ENCODE measurements at places on chromosomes 12 and 14. TPM values are rescaled to one million over a fixed set of nuclear protein-coding genes. Genes with fewer than 3 reads are reported as not detected.

DNA sequence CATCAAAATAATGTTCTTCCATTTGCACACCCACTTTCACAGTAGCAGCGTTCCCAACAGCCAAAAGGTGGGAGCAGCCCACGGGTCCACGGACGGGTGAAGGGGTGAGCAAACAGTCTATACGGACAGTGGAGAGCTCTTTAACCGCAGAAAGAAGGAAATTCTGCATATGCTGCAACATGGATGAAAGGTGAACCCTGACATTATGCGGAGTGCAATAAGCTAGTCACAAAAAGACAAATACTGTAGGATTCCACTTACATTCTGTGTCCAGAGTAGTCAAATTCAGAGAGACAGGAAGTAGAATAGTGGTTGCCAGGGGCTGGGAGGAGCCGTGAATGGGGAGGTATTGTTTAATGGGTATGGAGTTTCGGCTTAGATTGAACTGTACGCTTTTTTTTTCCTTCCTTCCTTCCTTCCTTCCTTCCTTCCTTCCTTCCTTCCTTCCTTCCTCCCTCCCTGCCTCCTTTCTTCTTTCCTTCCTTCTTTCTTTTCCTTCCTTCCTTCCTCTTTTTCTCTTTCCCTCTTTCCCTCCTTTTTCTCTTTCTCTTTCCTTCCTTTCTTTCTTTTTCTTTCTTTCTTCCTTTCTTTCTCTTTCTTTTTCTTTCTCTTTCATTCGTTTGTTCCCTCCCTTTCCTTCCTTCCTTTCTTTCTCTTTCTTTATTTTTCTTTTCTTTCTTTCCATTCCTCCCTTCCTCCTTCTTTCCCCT, 15.8 kb upstream of the ANKRD9 start:
- peak; percentile 74 for DNase-seq

GRCh38 chr14:65071544-65071943, 30.8 kb downstream of the MAX start:
- DNase-seq: no peak

DNA sequence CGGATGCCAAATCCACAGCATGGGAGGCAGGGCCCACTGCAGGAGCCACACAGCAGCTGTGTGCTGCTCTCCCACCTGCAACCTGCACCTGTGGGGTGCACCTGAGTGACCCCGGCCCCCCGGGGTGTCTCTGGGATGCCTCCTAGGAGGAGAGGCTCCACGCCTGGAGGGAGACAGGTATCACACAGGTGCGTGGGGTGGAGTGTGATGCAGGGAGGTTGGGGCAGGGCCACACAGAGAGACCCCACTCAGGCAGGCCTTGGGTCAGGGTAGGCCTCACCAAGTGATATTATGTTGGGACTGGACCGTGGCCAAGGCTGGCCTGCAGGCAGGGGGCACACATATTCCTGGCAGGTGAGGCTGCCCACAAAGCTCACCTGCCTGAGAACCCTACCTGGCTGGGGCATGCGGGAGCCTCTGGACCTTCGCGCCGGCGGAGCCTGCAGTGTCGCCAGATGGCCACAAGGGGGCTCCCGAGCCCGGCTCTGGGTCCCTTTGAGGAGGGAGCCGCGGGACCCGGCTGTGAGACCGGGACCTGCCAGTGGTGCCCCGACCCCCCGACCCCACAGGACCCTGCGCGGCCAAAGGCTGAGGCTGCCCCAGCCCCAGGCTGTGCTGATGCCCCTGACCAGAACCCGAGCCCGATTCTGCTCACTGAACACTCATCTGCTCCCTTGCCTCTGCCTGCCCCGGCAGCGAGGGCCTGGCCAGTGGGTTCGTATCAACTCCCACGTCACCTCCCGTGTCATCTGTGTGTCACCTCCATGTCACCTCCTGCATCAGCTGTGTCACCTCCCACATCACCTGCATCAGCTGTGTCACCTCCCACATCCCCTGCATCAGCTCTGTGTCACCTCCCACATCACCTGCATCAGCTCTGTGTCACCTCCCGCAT, 11.4 kb downstream of the TMEM121 start:
- DNase-seq: no peak

GRCh38 chr12:80187660-80188090, 88.3 kb downstream of the OTOGL start:
- DNase-seq: peak; percentile 55

GRCh38 chr12:76206677-76207072, 122.2 kb upstream of the NAP1L1 start:
- no peak for DNase-seq

DNA sequence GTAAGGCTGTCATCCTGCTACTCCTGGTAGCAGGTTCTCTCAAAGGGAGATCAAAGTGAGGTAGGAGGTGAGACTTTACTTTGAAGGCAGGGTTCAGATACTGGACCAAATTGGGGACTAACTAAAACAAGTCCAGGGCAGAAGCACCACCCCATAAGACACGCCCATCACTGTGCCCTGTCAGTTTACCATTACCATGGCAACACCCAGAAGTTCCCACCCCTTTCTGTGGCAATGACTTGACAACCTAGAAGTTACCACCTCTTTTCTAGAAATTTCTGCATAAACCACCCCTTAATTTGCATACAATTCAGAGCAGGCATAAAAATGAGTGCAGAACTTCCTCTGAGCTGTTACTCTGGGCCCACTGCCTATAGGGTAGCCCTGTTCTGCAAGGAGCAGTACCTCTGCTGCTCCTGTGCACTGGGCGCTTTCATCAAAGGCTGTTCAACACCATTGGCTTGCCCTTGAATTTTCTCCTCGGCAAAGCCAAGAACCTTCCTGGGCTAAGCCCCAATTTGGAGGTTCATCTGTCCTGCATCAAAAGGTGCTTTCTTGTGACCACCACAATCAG, 64.8 kb upstream of the MAX start:
- DNase-seq: no peak

DNA sequence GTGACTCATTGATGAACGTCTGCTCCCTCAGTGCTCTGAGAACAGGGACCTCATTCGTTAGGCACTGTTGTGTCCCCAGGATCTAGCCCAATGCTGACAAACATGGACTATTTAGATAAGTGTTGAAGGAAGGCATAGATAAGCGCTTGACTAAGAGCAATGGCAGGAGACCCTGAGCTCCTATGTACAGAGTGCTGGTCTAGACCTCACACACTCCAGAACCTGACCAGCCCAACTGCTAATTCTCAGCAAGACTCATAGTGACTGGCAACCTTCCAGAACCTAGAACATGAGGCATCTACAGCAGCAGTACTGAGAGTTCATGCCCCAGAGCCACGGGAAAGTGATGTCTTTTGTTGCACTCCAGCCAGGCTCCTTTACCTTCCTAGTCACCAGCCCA, 69.2 kb downstream of the CRACR2A start:
- DNase-seq: peak; percentile 23

GRCh38 chr14:100410056-100410565, 87.0 kb downstream of the SLC25A47 start:
- DNase-seq: peak; percentile 67

DNA sequence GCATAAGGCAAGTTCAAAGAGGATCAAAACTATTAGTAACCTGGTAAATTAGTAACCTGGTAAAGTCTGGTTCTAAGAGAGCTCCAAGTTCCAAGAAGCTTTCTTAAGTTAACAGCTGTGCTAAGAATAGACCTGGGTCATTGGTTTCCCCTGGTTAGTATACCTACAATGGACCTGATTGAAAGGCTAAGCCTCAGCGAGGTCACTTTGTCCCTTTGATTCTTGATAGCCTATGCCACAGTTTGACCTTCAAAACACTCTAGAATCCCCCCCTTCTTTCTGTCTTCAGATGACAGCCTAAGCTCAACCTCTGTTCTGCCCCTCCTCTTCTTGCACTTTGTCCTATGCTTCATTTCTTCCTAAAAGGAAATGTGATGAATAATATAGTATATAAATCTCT, 53.0 kb downstream of the LLPH start:
- no peak for DNase-seq

DNA sequence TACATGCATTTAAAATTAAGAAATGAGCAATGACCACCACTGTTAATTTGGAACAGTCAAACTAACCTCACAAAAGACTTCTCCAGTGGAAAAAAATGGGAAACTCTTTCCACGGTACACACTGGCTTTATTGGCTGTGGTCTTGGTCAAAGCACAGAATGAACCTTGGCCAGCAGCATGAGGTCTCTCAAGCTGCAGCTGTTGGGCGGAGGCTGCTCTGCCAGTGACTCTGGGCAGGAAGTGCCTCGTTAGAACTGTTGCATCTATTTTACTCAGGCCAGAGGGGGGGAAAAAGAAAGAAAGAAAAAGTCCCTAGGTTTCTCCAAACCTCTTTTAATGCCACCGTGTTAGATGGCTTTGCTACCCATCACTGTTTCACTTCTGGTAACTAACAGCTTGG, 279.8 kb upstream of the DIO2 start:
- peak; percentile 51 for DNase-seq

DNA sequence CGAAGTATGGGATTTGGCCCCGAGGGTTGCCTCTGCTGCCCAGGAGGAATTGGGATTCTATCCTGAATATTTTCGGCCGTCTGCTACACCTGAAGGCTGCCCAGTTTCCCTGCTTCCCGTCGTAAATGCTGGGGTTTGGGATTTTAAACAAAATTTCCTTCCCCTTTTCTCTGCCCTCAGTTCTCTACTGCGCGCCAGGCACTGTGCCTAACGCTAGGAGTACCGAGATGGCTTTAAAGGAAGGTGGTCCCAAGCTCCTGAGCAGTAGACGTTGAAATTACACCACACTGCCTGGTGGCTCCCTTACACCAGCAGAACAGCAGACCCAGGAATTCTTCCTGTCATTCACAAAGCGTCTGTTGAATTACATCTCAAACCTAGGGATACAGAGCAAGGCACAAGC, 566 bp upstream of the PRDM4 start:
- no peak for DNase-seq

DNA sequence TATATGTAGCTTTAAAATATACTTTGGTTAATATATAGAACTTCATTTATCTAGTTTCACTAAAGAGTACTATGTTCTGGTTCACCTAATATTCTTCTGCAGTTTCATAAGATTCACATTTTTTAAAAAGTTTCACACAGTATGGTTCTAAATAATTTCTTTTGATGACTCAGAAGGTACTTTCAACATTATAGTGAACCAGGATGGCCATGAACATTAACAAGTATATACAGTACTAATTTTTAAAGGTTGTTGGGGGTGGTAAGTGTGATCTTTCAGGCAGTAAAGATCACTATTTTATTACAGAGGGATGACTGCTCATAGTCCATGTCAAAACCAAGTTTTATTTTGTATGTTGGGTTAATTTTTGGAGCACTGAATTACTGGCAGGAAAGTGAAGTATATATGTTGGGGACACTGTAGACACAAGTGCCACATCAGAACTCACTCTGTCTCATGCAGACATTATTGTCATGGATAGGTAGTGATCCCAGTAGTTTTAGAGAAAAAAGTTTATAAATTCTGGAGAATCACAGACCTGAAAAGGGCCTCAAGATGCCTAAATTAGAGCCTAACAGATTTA, 60.0 kb downstream of the DCAF5 start:
- DNase-seq: peak; percentile 34

DNA sequence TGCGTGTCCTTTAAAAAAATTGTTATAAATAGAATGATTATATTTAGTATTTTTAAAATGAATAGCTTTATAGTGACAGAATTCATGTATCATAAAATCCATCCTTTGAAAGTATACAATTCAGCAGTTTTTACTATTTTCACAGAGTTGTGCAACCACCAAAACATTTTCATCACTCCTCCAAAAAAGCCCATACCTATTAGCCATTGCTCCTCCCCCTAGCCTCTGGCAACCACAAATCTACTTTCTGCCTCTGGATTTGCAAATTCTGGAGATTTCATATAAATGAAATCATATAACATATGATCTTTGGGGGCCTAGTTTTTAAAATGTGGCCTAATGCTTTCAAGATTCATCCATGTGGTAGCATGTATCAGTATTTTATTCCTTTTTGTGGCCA, 117.9 kb upstream of the MED13L start:
- DNase-seq: no peak

GRCh38 chr14:61280526-61281185, 482 bp downstream of the TMEM30B start:
- DNase-seq: peak; percentile 10

GRCh38 chr12:26195641-26196420, 458 bp downstream of the SSPN start:
- peak; percentile 37 for DNase-seq

- no peak for DNase-seq
These were observed 93.8 kb downstream of the TRAFD1 start for GRCh38 chr12:112219195-112219594.

GRCh38 chr12:3622822-3623690, 129.9 kb downstream of the CRACR2A start:
- DNase-seq: no peak

The TROAP gene
- 11.3 TPM for total RNA-seq

The CFAP251 gene
- total RNA-seq: 6.8 TPM

The CCDC60 gene
- not detected for total RNA-seq

The LGMN gene
- total RNA-seq: 41.5 TPM

The RFLNA gene
- 5.6 TPM for total RNA-seq

The CACNA2D4 gene
- total RNA-seq: 0.97 TPM

The CAPZA3 gene
- total RNA-seq: not detected

The CFAP54 gene
- total RNA-seq: 0.86 TPM

Data from fibroblast of villous mesenchyme (primary cell).